ENCODE measurements at places on chromosomes 1 and 21. TPM values are rescaled to one million over a fixed set of nuclear protein-coding genes. Genes with fewer than 3 reads are reported as not detected.

DNA sequence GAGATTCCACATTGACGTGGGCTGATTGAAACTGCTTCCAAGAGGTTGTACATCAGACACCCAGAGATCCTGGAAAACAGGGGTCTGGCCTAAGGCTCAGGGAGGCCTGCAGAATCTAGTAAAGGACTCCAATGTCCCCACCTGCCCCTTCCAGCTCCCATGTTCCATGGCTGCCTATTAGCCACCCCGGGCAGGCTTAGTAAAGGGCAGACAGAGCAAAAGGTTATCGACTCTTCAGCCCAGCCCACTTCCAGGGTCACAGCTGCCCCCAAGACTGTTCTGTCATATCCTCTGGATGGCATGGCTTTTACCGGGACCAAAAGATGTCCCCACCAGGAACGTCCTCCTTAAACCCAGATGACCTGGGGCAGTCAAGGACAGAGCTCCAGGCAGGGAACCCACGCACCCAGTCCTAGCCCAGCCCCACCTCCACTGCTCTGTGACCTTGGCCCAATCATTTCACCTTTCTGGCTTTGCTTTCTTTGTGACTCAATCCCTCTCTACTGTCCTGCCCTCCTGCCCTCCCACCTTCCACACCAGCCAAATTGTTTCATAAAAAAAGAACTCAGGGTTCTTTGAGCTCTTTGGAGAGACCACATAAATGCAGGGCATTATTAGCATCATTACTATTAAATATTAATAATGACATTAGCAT lies 4.8 kb upstream of the CNTN2 start:
- DNase-seq: no peak

IL20 gene
- total RNA-seq: 0.25 TPM

PROK1 gene
- total RNA-seq: not detected

L1TD1 gene
- not detected for total RNA-seq

DNA sequence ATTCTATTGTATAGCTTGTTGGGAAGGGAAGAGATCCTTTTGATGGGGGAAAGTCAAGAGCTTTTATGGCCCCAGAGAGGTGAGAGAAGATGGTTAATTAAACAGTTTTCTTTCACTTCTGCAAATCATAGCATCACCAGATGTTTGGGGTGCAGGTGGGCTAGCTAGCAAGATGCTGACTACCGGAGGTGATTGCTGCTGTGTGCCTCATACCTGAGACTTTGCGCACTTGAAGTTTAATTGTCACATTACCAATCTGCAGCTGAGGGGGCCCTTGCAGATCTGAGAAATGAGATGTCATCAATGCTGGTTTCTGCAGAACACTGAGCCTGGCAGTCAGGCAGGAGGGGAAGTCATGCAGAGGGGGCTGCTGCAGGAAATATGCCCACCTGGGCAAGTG lies 73.9 kb downstream of the SNRPE start:
- DNase-seq: no peak

DNA sequence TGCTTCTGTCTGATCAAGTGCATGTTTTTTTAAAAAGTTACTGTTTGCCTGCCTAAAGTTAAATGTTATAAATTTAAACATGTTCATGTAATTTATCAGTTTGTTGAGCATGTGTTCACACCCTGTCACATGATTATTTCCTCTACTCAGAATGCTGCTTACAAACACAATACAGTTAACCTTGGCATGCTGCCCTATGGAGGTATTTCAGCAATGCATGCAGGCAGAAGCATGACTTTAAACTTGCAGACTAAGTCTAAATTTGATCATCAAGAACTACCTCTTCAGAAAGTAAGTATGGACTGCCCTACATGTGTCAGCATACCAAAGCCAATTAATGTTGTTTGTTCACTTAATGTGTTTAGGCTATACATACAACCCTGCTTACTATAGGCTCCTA lies 161.6 kb downstream of the LRRC40 start:
- DNase-seq: peak; percentile 73

DNA sequence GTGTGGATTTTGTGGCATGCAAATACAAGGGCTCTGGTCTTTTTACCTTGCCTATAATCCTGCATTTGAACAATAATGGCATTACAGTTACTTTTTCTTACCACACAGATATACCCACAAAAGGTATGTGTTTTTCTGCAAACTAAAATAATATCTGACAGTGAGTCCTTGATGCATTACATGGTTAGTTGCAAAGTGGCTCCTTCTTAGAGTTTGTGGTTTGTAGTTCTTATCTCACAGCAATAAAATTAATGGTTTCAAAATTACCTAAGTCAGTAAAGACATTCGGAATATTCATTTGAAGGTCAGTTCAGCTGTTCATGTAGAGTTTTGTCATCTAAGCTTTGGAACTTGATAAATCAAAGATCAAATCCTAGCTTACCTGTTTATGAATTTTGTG lies 43.5 kb downstream of the SNX7 start:
- no peak for DNase-seq

Measured in SJSA1 (cell line).